ENCODE measurements at places on chromosomes 5 and 9. TPM values are rescaled to one million over a fixed set of nuclear protein-coding genes. Genes with fewer than 3 reads are reported as not detected.

Gene PCDHB3
- 1.4 TPM for total RNA-seq

Gene C5orf63
- 11.5 TPM for total RNA-seq

Gene PCDHGB1
- total RNA-seq: 12.6 TPM

GRCh38 chr9:126158588-126159429 lies 167.8 kb upstream of the MVB12B start:
- peak; percentile 57 for DNase-seq

GRCh38 chr5:81778642-81779041 lies 27.7 kb upstream of the SSBP2 start:
- DNase-seq: no peak

DNA sequence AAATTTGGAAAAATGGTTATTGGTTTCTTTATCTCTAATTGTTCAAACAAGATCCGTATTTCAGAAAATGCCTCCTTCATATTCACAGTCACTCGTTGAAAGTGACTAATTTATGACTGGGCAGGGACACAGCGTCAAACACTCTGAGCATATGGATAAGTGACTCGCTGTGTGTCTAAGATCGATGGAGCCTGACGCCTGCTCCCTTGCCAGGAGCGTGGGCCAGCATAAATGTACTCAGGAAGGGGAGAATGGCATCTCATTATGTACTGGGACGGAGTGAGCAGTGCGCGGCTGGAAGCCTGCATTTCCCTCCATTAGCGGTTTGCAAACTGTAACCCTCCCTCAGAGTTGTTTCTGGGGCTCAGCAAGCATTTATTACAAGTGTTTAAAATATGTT lies 79.8 kb upstream of the CAST start:
- DNase-seq: no peak
